ENCODE measurements at places on chromosomes 1 and 21.

DNA sequence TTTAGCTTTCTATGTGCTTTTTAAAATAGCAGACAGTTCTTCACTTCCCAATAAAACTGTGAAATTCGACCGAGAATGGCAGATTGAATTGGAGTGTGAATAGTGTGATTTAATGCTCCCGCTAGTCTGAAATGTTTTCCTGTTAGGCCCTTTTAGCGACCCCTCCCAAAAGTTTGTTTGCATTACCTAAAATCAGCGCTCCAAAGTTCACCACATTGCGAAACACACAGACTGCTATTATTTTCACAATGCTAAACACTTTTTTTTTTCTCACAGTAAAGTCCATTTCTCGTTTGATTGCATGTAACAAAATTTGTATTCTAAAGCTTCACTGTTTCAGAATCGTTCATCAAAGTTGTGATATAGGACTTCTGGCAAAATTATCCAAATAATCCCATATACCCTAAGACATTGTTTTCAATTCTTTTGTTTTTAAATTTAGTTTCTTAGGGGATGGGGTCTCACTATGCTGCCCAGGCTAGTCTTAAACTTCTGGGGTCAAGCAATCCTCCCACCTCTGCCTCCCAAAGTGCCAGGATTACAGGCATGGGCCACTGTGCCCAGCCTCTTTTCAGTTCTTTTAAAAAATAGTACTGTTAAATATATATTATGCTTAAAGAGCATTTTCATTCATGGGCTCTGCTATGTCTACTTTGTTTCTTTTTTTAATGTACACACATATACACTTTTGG lies 76.5 kb upstream of the USH2A start:
- no peak for DNase-seq

DNA sequence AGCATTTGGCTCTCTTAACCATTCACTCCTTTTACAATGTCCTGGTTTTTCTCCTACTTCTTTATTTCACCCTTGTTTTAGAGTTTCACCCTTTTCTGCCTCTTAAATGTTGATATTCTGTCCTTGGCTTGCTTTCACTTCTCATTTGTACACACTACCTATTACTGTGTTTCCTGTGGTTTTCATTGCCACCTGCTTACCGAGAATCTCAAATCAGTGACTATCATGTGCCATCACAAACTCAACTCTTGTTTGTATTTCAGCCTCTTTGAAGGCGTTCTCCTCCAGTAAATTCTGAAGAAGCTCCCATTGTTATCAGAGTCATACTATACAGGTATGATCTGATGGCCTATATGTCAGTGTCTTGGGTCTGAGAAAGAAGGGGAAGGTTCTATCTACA lies 65.7 kb downstream of the NPHS2 start:
- DNase-seq: no peak

DNA sequence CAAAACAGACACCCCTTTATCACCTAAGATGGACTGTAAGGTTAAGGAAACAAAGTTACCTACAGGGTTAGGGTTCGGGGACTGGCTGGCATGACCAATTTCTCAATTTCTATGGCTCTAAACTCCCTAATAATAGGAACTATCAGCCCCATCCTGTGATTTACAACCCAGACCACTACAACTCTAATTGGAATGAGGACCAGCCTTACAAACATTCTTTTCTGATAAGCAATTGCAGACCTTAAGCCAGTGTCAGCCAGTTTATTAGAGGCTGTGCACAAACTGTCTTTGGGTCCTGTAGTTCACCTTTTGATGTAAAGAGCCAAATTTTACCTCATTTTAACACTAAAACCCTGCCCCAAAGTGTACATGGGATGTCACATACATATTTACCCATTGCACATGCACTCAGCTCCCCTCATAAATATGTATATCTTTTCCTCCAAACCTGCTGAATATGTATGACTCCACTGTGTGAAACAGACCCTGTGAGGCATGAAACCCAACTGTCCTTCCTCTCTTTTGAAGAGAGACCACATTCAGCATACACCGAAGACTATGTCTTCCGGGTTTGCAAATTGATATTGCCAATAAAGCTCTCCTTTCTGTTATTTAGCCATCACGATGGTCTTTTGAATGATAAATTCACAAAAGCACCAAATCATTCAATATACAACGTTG lies 7.3 kb upstream of the APP start:
- DNase-seq: no peak

- DNase-seq: no peak
These were observed 1.4 kb downstream of the ATF3 start for GRCh38 chr1:212609701-212610574.

- peak; percentile 95 for DNase-seq
These were observed 23.2 kb upstream of the QSOX1 start for GRCh38 chr1:180131510-180131909.

DNA sequence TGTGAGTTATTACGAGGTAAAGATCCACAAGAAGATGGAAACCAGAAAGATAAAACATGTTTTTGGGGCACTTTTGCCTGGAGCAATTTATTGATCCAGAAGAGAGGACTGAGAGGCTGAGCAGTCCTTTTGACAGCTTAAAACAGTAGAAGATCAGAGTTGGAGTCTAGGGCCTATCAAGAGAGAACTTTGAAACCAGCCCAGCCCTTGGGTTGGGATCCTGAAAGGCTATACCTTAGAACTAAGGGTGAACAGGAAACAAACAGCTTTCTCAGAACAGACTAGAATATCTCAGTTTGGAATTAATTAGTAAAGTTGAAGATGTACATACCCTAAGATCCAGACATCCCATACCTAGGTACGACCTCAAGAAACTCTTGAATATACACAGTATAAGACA lies 89.6 kb downstream of the ZZZ3 start:
- no peak for DNase-seq

- no peak for DNase-seq
These were observed 1.4 kb upstream of the MT1HL1 start for GRCh38 chr1:237005674-237006073.

GRCh38 chr1:56675763-56676162 lies 30.6 kb downstream of the PRKAA2 start:
- no peak for DNase-seq

GRCh38 chr1:216528816-216529215 lies 105.6 kb upstream of the USH2A start:
- no peak for DNase-seq

GRCh38 chr1:56034847-56035481 lies 544.4 kb downstream of the PLPP3 start:
- no peak for DNase-seq

DNA sequence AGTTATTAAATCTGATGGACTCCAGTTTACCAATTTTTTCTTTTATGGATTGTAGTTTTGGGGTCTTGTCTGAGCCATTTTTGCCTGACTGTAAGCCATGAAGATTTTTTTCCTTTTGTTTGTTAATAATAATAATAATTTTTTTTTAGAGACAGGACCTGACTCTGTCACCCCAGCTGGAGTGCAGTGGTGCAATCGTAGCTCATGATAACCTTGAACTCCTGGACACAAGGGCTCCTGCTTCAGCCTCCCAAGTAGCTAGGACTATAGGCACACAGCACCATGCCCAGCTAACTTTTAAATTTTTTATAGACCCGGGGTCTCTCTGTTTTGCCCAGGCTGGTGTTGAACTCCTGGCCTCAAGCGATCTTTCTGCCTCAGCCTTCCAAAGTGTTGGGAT lies 6.3 kb downstream of the PTBP2 start:
- DNase-seq: no peak

DNA sequence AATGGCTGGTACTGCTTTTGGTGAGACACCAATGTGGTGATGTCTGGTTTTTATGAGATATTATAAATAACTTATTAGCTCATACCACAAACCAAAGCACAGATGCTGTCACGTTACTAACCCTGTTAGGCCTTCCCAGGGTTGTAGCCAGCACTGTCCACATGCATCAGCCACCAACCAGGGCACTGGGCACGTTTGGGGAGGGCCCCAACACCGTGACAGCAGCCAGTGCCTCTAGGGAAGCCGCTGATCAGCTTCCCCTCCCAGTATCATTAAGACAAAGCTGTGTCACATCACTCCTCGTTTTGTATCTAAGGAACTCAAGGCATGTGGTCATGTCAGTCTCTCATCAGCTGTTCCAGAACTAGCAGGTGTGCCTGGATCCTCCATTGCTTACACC lies 13.9 kb downstream of the URB1 start:
- DNase-seq: no peak
